Gastroesophageal sphincter (tissue), 4 donors: ENCODE measurements at places on chromosomes 4 and X. TPM values are rescaled to one million over a fixed set of nuclear protein-coding genes. Genes with fewer than 3 reads are reported as not detected.

Gene FAM133A
- total RNA-seq: not detected

Gene SSX2B
- not detected for total RNA-seq

Gene CCNA2
- 2.9 TPM for total RNA-seq

Gene ADGRL3
- 6.1 TPM for total RNA-seq

Gene SPANXA1
- not detected for total RNA-seq

Gene EDA2R
- total RNA-seq: 2.2 TPM

Gene HMX1
- not detected for total RNA-seq

Gene MGAT4D
- total RNA-seq: not detected

Gene TKTL1
- not detected for total RNA-seq

Gene MAPK10
- total RNA-seq: 8.3 TPM

Gene PARM1
- total RNA-seq: 19.8 TPM

Gene GDPD2
- not detected for total RNA-seq

Gene ZNF827
- 14.5 TPM for total RNA-seq

Gene PCDH18
- total RNA-seq: 31.2 TPM

Gene PNMA6A
- 3.1 TPM for total RNA-seq

Gene EPGN
- total RNA-seq: not detected

Gene VCX3B
- not detected for total RNA-seq

Gene EOLA1
- 11.0 TPM for total RNA-seq

Gene NR3C2
- total RNA-seq: 15.1 TPM

Gene SNCA
- 5.0 TPM for total RNA-seq

Gene TMEM31
- total RNA-seq: not detected

Gene NDP
- total RNA-seq: not detected

- ATAC-seq: no peak
Observed at GRCh38 chr4:57162499-57163019, 52.4 kb upstream of the IGFBP7 start.

GRCh38 chr4:7186516-7187167, 5.7 kb upstream of the SORCS2 start:
- no peak for ATAC-seq

GRCh38 chr4:117370944-117371668, 285.7 kb upstream of the TRAM1L1 start:
- ATAC-seq: no peak

- ATAC-seq: no peak
Observed at GRCh38 chrX:106042296-106042695, 3.8 kb upstream of the SERPINA7 start.

GRCh38 chr4:40367451-40367850, 32.3 kb downstream of the CHRNA9 start:
- no peak for ATAC-seq

DNA sequence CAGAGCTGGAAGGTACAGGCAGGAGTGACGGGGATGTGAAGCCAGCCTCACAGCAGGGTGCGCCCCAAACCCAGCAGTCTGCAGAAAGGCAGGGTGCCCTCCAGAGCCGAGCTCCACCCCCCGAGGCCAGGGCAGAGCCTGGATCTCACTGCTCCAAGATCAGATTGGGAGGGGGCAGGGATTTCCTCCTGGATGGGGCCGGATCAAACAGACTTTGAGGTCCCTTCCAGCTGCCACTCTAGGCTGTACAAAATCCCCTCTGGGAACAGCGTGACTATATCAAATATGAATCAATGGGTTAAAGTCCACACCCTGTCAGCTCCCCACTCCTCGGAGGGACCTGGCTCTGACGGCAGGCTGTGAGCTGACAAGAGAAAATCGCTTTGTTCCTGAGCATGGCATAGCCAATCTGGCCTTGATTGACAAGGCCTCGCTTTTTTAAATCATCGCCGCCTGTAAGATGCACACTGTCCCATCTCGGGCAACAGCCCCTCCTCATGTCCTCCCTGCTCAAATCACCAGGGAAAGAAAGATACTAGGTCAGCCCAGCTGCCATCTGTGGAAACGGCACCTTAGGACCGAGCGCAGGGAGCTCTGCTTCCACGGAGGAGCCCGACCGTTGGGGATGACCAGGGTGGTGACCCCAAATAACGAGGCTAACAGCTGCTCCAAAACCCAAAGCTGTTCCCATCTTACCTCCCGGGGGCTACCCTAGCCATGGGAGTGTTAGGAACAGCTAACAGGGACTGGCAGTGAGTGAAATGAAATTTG, 39.9 kb downstream of the PSAPL1 start:
- ATAC-seq: no peak

DNA sequence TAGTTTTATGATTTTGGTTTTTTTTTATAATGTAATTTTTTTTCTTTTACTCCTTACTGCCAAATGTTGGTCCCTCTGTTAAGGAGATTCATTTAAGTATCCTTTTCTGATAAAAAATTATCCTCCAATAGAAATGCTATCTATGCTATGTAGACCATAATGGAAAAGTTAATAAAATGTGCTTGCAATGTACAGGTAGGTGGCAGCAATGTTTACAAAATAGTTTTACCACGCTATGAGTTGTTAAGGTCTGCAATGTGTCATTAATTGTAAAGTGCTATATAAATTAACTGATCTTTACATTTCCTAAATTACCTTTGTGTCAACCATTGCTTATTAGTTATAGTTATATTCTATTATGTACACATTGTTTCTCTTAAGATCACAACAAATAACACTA, 3.8 kb upstream of the CENPC start:
- no peak for ATAC-seq

GRCh38 chrX:130093271-130093670, 17.0 kb downstream of the ELF4 start:
- no peak for ATAC-seq

DNA sequence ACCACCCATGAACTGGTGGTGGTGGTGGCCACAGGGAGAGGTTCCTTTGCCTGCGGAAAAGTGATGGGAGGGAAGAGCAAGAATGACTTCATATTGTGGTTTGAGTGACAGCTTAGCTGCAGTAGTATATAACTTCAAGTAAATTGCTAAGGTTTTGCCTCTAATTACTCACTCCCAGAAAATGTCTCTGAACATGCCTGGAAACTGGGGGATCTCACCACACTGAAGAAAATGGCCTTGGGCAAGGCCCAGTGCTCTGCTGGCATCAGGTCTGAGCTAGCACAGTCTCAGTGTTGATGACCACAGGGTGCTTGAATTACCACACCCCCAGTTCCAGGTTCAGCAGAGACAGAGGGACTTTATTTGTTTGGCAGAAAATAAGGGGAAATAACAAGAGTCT, 2085.4 kb downstream of the ARAP2 start:
- ATAC-seq: no peak

DNA sequence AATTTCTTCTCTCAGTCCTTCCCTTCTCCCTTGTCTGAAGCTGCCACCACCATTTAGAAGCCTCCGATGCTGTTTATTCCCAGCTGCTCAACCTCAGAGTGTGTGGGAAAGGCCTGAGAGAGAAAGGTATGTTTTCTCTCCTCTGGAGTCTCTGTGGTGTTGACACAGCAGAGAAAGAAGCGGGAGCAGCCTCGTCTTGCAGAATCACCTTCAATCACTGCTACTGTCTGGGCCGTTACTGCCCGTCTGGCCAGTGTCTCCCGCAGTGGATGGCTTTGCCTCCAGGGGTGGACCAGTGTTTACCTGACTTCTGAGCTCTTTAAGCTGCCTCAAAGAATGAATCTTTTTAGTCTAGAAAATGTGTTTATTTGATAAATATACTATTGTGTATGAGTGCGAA, 148.9 kb upstream of the FAM47C start:
- no peak for ATAC-seq

- ATAC-seq: no peak
Observed at GRCh38 chrX:39008549-39008948, 207.3 kb downstream of the MID1IP1 start.

GRCh38 chrX:30910124-30910860, 21.2 kb upstream of the TAB3 start:
- no peak for ATAC-seq

DNA sequence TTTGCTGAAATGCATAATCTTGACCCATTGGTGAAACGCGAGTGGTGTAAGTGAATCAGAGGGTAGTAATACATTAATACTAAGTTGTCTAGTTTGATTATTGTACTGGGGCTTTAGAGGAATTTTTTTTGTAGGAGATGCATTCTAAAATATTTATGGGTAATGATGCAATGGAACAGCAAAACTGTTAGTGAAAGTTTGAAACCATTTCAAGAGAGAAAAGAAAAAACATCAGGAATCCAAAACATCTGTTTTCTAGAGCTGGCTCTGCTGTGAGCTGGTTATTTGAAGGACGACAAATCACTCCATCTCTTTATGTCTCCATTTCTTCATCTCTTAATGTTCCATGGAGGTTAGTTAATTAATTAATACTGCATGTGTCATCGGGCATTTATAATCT, 351.9 kb upstream of the FAT1 start:
- no peak for ATAC-seq

- no peak for ATAC-seq
Observed at GRCh38 chrX:94493405-94493804, 819.4 kb downstream of the FAM133A start.

DNA sequence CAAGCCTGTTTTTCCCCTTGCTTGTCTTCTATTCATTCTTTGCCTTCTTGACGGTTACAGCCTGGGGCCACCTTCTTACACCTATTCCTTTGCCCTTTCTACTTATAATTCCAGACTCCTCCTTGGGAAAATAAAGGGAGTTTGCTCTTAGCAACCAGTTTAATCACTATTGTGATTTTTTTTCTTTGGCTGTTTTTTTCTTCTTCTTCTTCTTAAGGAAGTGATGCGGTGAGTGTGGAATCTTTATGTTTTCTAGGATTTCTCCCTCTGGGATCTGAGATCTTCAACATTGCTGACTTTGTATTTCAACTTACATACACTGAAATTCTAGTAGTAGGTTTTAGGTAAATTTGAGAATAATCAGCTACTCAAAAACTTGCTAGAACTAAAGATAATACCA, 1.1 kb upstream of the KLHL13 start:
- no peak for ATAC-seq

DNA sequence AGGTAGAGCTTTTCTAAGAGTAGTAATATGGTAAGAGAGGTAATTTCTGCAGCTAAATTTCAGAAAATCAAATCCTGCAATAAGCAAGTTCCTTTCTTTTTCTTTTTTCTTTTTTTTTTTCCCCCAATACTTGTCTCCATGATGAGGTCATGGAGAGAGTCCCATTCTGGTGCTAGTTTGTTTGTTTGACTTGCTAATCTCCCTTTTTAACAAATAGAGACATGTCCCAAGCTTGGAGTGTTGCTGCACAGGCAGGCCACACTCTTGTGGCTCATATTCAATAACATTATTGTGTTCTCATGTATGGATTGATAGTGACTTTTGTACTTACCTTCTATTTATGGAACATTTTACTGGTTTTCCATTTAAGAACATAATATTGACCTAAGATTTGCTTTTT, 25.5 kb downstream of the PTPN13 start:
- ATAC-seq: no peak

DNA sequence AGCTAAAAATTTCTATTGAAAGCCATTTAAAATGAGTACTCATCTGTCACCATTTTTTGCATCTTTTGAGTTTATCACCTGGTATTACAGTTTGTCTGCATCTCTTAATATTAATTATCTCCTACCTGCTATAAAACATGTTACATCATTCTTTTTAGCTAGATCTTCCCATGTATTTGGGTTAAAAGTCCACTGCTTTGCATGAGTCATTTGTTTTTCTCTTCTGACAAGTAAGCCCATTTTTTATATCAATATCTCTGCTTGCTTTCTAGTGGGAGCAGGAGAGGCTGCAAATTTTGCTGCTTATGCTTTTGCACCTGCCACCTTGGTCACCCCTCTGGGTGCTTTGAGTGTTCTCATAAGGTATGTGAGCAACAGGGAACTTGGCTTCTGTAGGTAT, 16.1 kb downstream of the NIPAL1 start:
- no peak for ATAC-seq

GRCh38 chr4:13907255-13907751, 279.8 kb upstream of the BOD1L1 start:
- ATAC-seq: no peak

DNA sequence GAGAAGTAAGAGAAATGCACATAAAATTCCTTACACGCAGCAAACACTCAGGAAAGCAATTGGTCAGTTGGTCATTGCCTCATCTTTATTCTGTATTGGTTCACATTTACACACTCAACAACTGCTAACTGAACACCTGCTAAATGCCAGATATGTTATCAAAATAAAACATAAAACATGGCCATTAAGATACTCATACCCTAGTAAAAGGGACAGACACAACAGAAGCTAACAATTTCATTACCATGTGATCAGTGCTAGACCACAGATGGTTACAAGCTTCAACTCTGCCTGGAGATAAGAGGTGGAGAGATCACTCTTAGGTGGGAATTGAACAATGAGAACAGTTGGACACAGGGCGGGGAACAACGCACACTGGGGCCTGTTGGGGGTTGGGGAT, 26.2 kb downstream of the TEC start:
- no peak for ATAC-seq

DNA sequence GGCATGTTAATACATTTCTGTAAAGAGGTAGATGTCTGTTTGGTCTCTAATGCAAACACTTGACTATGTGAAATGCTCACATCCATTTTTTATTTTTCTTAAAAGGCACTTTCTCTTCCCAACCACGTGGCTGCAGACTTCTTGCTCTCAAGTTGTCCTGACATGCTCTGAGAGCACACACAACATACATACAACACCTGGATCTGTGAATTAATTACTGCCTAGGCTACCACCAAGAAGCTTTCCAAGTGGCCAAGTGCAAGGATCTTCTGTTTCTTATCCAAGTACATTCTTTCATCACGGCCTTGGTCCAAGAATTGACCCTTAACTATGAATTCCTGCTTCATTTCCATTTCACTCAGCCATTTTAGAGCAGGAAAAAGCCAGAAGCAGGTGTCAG, 110.8 kb downstream of the SPRY1 start:
- no peak for ATAC-seq

GRCh38 chr4:89296399-89296798, 11.2 kb downstream of the GPRIN3 start:
- no peak for ATAC-seq

DNA sequence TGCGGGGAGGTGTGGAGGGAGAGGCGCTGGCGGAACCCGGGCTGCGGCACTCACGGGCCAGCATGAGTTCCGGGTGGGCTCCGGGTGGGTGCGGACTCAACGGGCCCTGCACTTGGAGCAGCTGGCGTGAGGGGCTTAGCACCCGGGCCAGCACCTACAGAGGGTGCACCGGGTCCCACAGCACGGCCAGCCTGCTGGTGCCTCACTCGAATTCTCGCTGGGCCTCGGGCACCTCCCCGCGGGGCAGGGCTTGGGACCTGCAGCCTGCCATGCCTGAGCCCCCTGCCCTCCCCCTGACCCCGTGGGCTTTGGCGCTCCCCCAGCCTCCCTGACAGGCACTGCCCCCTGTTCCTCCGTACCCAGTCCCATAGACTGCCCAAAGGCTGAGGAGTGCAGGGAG, 10.8 kb upstream of the CAMK2D start:
- ATAC-seq: no peak

GRCh38 chrX:151780621-151781020, 46.1 kb downstream of the CNGA2 start:
- ATAC-seq: no peak
